ENCODE measurements at places on chromosomes 5 and 9.

DNA sequence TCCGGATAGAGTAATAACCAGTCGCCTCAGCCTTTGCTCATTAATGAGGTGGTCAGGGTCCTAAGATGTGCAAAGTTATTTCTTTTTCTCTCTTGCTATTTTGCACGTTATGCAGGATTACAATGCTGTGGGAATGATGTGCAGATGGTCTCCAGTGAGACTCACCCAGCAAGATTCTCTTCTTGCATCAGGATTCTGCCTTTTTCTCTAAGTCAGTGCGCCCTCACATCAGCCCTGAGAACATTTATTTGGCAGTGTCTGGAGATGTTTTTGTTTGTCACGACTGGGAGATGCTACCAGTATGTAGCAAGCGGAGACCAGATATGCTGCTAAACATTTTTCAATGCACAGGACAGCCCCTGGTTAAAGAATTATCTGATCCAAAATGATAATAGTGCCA, 280.3 kb upstream of the WWC1 start:
- no peaks in the 10 kb centered on the region for H3K27me3 ChIP-seq
- H3K4me3 ChIP-seq, result no peak overlapping the region
- DNase-seq, result no peak
- H3K27ac ChIP-seq, result no peak overlapping the region

- H3K4me3 ChIP-seq, result no peak overlapping the region
- no peaks in the 10 kb centered on the region for H3K36me3 ChIP-seq
- DNase-seq, result peak; percentile 88
- H3K27ac ChIP-seq, result no peak overlapping the region
These were observed 5.4 kb upstream of the HBEGF start for GRCh38 chr5:140351609-140352334.

GRCh38 chr5:150642567-150642927, 2.1 kb downstream of the SYNPO start:
- no peaks in the 10 kb centered on the region for H3K36me3 ChIP-seq
- no peaks in the 10 kb centered on the region for H3K27me3 ChIP-seq
- DNase-seq, result peak; percentile 95

- no peaks in the 10 kb centered on the region for H3K4me1 ChIP-seq
- no peaks in the 10 kb centered on the region for H3K27me3 ChIP-seq
- H3K4me3 ChIP-seq, result no peak overlapping the region
- H3K36me3 ChIP-seq, result no peaks in the 10 kb centered on the region
- no peak for DNase-seq
- no peak overlapping the region for H3K27ac ChIP-seq
These were observed 89.5 kb downstream of the EPB41L4A start for GRCh38 chr5:112329419-112330090.

DNA sequence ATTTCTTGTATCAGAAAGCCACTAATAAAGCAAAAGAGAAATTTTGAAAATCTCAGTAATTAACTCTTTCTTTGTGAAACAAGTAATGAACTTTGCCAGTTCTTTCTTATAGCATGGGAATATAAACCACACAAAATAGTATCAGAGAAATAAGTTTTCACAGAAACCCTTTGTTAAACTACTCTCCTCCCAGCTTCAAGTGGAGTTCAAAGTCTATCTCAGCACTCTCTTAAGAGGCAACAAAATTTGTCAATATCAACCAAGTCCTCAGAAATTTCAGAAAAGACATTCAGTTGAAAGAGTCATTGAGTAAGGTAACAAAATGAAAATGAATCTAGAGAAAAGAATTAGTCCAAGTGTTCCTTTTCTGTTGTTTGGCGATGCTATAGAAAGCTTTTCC, 89.3 kb downstream of the NTRK2 start:
- H3K4me1 ChIP-seq, result no peaks in the 10 kb centered on the region
- no peak overlapping the region for H3K27ac ChIP-seq
- no peak for DNase-seq
- no peaks in the 10 kb centered on the region for H3K27me3 ChIP-seq
- no peak overlapping the region for H3K4me3 ChIP-seq
